ENCODE measurements at places on chromosomes 1 and 21.

- DNase-seq = no peak
Observed at GRCh38 chr1:10480614-10481013, 5.9 kb downstream of the PEX14 start.

GRCh38 chr1:102535829-102536505, 539.2 kb upstream of the OLFM3 start:
- no peak for DNase-seq

GRCh38 chr1:198437332-198437731, 103.1 kb downstream of the ATP6V1G3 start:
- DNase-seq = no peak

- DNase-seq = no peak
Observed at GRCh38 chr21:46112725-46113215, 14.9 kb downstream of the COL6A2 start.

- no peak for DNase-seq
Observed at GRCh38 chr1:100988121-100988520, 37.5 kb downstream of the DPH5 start.

DNA sequence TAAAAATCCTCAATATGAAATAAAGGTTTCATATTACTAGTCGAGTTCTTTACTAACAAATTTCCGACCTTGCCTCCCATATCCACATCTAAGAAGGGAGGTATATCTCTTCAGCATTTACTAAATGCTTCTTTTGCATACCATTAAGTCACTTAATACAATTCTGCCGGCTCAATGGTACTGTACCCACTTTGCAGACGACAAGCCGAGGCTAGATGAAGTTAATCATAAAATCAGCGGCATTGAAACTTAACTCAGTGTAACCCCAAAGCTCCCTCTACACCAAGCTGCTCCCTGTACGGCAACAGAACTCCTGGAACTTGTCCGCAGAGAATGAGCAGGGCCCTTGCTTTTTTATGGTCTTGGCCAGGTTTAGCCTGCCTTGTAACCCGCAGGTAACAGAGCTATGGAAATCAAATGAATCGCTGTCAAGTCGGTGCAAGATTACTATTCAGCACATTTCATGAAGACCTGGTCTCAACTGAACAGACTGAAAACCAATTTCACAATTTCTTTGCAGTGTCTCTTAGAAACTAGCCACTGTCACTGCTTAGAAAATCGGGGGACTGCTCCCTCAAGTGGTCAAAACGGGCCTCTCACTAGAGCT, 738 bp downstream of the INTS7 start:
- no peak for DNase-seq

- DNase-seq = no peak
Observed at GRCh38 chr1:154851392-154852177, 18.5 kb downstream of the KCNN3 start.

All from BJ (cell line).